ENCODE measurements at places on chromosomes 6 and 20.
A peak's percentile ranks its signal among the peaks of the same experiment; 100 is the strongest.

GRCh38 chr6:147203311-147204059, 732 bp upstream of the STXBP5 start:
- peak; percentile 71 for DNase-seq

GRCh38 chr20:44621939-44622338, 29.6 kb downstream of the ADA start:
- DNase-seq, result no peak

DNA sequence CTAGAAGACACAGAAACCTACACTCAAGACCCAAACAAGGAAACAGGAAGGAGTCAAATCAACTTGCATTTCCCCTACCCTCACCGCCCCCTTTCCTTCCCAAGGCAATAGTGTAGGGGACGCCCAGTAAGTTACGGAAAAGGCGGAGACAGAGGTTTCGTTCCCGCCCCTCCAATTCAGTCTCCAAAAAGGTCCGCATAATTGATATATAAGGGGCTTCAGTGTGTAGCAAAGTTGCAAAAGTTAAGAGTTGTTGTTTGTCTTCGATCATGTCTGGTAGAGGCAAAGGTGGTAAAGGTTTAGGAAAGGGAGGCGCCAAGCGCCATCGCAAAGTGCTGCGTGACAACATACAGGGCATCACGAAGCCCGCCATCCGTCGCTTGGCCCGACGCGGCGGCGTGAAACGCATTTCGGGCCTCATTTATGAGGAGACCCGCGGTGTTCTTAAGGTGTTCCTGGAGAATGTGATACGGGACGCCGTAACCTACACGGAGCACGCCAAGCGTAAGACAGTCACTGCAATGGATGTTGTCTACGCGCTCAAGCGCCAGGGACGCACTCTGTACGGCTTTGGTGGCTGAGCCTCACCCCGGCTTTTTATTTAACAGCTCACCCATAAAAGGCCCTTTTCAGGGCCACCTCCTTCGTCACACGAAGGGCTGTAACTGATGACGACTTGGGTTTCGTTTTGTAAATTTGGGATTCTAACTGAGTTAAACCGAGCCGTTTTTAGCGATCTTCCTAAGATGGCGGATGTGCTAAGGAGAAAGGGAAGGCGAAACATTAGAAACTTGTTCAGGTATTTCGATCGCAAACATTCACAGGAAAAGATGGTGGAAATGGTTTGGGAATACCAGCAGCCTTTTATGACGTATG, 124.6 kb upstream of the BTN3A2 start:
- peak; percentile 81 for DNase-seq

- no peak for DNase-seq
Observed at GRCh38 chr20:8943631-8944030, 125.3 kb upstream of the PLCB4 start.

GRCh38 chr20:42494290-42494689, 695.4 kb downstream of the PTPRT start:
- DNase-seq, result no peak

GRCh38 chr6:34661357-34661756, 35.2 kb downstream of the ILRUN start:
- DNase-seq, result no peak

GRCh38 chr20:43940518-43941225, 26.0 kb downstream of the TOX2 start:
- no peak for DNase-seq

DNA sequence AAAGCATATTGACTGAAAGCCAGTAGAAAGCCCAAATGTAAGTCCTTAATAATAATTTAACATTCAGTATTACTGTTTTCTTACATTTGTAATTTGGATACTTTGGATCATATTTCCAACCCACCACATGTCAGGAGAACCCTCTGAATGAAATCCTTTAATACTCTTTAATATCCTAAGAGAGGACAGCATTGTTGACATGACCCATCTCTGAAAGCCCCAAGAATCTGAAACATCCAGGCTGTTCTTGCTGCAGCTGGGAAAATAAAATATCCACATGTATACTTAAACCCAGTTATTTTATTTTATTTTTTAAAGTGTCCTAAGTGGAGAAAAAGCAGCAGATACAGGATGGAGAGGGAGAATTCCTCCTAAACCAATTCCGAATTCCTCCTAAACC, 130.8 kb upstream of the RIPOR2 start:
- no peak for DNase-seq

- no peak for DNase-seq
Observed at GRCh38 chr6:48560408-48560807, 449.4 kb upstream of the PTCHD4 start.

DNA sequence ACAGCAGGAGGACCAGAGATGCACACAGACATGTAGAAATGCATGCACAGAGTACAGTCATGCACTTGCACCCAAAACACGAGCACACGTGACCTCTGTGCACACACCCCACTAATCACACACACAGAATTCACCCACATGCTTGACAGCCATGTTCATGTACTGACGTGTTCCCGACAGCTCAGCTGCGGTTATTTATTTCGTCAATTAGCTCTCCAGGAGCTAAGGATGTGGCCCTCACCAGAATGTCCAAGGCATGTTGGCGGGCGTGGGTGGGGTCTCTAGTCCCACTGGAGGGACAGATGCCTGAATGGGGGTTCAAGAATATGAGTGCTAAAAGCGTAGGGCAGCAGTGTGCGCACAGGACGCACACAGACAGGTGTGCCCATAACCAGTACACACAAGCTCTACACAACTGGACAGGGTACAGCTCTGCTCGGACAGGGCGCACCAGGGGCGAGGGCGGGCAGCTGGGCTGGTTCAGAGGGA, 571 bp upstream of the PRPF6 start:
- no peak for DNase-seq

DNA sequence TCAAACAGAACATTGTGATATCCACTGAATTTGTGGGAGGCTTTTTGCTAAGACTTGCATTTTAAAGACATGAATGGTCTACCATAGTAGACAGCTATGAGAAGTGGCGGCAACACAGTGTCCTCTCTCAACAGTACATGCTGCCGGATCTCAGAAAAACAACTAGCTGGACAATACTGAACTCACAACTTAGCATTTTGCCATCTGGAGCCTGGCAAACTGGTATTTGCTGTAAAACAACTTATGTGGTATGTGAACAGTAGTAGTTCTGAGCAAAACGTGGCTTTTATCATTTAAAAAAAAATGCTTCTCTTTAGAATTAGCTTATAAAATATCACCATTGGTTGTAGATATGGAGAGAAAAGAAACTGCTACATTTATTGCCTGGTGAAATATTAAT, 3.3 kb upstream of the PXDC1 start:
- DNase-seq, result no peak

DNA sequence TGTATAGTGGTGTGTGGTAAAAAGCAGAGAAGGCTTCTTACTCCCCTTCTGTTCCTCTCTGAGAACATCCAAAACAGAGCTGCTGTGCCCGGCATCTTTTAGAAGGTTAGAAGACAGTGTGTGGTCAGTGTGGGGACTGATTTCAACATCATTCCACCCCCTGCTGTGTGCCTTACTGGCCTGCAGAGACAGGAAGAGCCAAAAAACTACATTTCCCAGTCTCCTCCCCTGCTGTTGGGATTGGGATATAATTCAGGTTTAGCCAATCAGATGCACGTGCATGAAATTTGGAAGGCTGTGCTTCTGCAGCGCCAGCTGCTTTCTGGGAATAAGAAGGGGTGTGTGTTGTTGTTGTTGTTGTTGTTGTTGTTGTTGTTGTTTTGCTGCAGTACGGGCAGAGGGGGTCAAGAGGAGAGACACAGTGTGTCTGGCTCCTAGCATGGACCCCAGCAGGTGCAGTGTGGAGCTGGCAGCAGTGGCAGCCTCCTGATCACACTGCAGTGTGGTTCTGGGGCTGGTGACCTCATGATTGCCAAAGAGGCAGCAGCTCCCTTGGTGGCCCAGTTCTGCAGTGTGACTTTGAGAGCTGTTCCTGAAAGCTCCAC, 74.7 kb downstream of the MRPL14 start:
- DNase-seq, result no peak

DNA sequence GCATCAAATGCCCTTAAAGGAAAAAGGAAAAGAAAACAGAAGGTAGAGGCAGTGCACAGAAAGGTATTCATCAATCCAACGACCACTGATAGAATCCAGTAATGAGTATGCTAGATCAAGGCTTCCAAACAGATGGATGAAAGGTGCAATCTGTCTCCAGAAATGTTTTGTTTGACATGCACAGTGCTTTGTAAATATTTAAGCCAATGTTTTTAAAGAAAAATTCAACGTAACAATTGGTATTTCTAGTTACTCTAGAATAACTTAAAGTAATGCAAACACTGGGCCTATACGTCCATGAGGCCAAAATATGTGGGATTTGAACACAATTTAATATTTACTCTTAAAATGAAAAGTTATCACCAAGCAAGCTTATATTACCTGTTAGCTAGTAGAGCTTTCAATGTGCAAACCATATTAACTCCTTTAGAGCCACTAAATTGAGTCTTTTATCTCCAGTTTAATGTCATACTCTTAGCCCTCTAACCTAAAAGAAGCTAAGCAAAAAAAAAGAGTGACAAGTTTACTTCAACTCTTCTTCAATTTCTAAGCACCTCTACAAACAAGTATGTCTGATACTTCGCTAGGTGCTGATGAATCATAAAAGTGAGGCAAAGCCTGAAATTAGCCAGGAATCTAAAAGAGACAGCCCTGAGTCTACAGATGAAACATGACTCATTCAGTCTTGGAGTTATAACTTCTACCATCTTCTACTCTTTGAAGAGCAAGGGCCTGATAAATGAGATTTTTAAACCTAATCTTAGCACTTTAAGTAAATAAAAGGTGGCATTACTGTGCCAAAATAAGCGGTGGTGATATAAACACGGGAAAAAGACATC, 169.8 kb downstream of the PTPRK start:
- DNase-seq, result no peak

DNA sequence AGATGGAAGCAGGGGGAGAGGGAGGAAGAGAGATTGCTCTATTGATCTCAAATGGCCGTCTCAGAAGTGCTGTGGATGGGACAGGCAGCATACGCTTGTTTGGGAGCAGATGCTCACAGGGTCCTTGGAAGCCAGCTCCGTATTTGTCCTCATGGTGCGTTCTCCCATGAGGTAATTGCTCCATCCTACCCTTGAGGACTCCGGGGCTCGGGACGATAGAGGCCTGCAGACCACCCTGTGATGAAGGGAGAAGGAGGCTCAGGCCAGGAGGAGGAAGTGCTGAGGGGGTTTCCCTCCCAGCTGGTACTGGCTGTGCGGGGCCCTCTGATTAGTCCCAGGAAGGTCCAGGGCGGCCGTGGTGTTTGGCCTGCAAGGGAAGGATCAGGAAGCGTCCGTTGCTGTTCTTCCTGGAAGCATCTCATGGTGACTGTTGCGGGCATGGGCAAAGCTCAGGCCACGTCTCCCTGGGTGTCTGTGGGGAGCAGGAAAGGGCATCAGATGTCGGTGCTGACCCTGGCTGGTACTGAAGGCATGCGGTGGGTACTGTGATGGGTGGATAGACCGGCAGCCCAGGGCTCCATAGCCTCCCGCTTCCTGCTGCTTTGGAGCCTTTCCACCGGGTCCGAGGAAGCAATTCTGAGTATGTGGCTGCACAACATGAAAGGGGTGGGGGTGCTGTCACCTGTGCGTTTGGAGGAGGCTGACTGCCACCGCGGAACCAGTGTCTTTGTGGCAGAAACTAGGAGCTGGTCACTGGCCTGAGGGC, 158.3 kb downstream of the SYCP2 start:
- DNase-seq, result no peak

DNA sequence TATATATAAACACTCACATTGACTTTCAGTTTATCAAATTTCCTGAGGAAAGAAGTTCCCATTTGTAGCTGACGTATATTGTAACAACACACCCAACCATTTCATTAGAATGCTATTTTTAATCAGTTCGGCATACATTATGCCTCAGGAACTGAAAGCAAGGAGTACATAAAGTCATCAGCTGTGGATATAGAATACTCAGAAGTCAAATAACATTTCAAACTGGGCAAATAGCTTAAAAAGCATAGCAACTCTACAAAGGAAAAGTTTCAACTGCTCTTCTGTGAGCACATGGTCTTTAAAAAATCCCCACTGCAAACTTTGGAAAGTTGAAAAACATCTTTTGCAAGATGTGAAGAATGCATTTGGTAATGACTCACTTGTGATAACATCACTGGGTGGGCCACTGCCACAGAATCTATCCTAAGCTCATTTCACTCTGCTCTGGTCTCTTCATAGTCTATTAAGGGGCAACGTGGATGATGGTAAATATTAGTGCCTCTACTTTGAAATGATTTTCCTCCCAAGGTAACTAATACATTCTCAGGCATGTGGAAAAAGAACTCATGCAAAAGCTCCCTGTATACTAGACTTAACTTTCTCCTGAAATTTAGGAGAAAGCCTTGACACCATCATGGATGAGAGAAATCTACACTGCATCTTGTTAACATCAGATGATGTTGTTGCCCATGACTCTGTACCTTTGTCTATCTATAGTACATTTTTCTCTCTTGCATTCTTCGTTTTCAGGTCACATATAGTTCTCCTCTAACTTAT, 49.2 kb downstream of the FYN start:
- no peak for DNase-seq
